ENCODE measurements at places on chromosomes 12 and 14.

DNA sequence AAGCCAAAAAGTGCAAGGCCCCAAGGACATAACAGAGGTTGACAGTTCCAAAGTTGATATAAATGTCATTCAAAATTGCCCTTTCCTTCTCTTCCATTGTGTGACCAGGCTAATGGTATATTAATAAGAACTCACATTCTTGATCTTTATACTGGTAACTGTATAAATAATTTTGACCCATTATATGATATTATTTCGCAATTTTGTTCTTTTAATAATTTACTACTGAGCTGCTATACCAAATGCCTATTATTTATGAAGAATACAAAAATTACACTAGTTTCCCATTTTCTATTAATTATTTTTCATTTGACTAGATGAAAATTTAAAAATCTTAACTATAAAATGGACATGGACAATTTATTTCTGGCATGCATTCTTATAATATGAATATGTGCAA lies 370.2 kb downstream of the SOX5 start:
- no peak for DNase-seq

- peak; percentile 27 for DNase-seq
These were observed 35.0 kb downstream of the ERH start for GRCh38 chr14:69363055-69363454.

DNA sequence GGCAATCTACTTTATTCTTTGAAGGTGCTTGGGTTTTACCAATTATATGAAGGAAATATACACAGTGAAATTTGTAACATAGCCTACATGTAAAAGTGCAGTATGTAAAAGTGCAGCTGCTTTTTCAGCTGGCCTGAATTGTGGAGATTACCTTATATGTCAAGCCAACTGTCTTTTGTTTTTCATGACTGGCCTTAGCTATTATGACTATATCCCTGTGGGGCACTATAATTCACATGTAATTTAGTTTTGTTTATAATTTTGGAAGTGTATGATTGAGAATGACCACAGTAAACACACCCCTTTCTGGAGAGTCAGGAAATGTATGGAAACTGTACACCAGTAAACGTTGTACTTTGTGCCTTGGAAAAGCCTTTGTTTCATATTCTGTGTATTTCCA lies 435.0 kb upstream of the STXBP6 start:
- DNase-seq, result no peak

DNA sequence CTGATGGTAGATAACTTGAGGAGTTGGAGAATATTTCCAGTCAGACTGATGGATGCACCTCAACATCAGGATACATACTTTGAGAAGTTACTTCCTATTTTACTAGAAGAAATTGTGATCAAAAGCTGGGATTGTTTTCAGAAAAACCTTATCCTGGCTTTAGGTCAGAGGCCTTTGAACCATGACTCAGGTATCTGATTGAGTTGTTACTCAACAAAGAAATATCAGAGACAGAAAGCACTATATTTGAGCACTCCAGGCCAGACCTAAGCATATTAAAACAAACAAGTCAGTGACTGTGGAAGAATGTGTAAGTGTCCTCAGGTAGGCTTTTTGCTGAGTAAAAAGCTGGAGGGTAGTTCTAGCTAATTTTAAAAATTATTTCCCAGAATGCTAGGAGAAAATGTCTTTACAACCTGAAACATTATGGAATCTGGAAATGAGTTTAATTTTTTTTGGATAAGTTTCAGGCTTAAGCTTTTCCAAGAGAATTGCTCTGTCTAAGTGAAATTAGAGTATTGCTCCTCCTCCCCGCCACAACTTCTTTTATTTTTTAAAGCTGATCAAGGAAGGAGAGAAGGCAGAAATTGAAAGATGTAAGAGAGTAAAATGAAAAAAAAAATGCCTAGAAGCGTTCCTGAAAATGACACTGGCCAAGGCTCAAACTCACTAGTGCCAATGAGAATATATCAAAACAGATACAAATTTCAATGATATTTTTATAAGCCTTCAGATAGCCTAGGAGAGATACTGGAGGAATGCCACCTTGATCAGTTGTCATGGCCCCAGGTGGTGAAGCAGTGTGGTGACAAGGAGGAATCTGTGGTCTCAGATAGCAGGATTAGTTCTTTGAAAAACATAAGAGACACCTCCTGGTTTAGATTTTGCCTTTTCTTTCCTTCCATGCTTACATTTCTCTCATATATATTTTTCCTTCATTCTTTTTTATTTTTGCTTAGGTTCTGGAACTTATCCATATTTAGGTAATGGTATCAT lies 790.3 kb downstream of the TMTC2 start:
- no peak for DNase-seq

- no peak for DNase-seq
These were observed 163.7 kb downstream of the CALM1 start for GRCh38 chr14:90560558-90560957.

DNA sequence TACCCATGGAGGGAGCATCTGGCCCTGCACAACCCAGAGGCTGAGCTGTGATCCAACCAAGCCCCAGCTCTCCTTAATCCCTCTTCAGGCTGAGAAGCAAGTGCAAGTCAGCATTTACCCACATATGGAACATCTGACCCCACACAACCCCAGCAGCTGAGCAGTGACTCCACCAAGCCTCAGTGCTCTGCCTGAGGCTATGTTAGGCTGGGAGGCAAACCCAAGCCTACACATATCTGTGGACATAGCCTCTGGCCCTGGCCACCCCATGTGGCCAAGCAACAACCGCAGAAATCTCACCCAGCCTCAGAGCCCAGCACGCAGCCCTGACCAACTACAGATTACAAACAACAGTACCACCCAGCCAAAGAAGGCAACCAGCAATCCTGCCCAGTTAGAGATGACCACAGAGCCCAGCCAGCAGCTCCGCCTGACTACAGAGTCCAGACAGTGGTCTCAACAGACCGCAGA lies 142.8 kb downstream of the NUAK1 start:
- DNase-seq, result no peak

DNA sequence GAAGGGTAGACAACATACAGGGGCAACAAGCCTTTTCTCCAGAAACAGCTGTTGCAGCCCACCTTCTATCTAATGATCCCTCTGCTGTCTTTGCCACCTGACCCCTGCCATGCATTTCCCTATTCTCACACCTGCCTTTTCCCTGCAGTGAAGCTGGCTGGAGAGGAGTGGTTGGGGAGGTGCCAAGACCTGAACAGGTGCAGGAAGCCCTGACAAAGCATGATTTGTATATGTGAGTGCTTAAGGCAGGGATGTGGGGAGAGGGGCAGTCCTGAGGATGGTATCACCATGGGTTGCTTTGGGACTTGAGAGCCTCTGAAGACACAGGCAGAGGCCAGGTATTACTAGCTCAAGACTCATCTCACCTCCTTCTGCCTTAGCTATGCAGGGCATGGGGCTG lies 2.9 kb upstream of the PFDN5 start:
- DNase-seq, result no peak

GRCh38 chr14:72164420-72165228 lies 232.4 kb downstream of the RGS6 start:
- DNase-seq, result no peak

DNA sequence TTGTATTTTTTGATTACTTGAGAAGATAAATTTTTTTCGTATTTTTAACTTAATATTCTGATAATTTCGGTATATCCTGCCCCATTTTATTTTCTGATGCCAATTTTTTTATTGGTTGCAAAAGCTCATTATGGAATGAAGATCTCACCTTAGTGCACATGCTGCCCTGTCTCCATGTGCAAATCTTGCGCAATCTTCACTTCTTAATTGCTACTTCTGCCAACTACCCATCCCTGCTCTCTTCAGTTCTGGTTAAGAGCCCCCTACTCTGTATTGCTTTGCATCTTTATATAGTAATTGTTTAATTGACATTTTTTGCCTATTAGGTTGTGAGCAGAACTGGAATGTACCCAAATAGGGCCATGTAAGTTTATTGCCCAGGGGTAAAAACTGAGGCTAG lies 20.5 kb upstream of the LRRK2 start:
- no peak for DNase-seq
